ENCODE measurements at places on chromosomes 4 and X. TPM values are rescaled to one million over a fixed set of nuclear protein-coding genes. Genes with fewer than 3 reads are reported as not detected.

GRCh38 chrX:69066021-69066757 lies 99.1 kb downstream of the PJA1 start:
- DNase-seq: no peak

- no peak for DNase-seq
These were observed 1540.2 kb downstream of the ADGRL3 start for GRCh38 chr4:62740296-62740695.

- no peak for DNase-seq
These were observed 150.0 kb downstream of the ANAPC10 start for GRCh38 chr4:144948009-144948408.

GRCh38 chr4:173177232-173177631 lies 8.6 kb downstream of the GALNT7 start:
- DNase-seq: no peak

CDKL5 gene
- 1.3 TPM for polyA plus RNA-seq

- DNase-seq: no peak
These were observed 96.2 kb downstream of the RBM46 start for GRCh38 chr4:154877110-154877760.

- no peak for DNase-seq
These were observed 20.6 kb downstream of the SCD5 start for GRCh38 chr4:82777857-82778525.

FAM9B gene
- not detected for polyA plus RNA-seq

- no peak for DNase-seq
These were observed 55.9 kb downstream of the OSTC start for GRCh38 chr4:108706289-108706688.

DNA sequence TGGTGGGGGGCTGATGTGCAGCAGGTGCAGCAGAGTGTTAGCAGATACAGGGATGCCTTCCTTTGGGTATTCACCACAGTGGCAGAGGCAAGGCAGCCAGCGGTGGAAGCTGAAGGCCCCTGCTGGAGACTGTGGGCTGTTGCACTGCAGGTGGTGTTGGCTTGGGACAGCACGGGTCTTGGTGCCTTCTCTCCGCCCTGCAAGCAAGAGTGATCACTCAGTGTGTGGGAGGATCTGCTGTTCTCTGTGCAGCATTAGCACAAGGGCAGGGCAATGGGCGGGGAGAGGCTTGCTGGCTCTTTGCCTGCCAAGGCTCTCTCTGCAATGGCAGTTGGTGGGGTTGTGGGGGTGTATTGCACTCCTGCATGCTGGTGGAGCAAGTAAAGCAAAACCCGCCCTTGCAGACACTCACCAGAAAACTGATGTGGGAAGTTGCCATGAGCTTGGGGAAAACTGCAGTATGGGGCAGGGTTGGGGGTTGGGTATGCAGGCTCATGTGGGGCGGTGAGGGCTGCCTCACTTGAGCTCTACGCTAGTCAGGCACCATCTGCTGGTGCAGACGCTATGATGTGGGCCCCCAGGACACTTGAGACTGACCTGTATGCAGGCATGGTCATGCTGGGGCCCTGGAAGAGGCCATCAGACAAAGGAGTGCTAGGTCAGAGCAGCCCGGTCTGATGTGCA lies 820.8 kb upstream of the GRIA3 start:
- DNase-seq: no peak

GRCh38 chr4:1519787-1520661 lies 113.8 kb upstream of the NKX1-1 start:
- no peak for DNase-seq

- DNase-seq: no peak
These were observed 9.1 kb downstream of the SLC7A3 start for GRCh38 chrX:70921709-70922352.

- no peak for DNase-seq
These were observed 3.9 kb upstream of the MFAP3L start for GRCh38 chr4:170030121-170030520.

- DNase-seq: no peak
These were observed 238.1 kb upstream of the DIAPH2 start for GRCh38 chrX:96446524-96446923.

CLDN2 gene
- 0.11 TPM for polyA plus RNA-seq

DCLK2 gene
- polyA plus RNA-seq: not detected

DNA sequence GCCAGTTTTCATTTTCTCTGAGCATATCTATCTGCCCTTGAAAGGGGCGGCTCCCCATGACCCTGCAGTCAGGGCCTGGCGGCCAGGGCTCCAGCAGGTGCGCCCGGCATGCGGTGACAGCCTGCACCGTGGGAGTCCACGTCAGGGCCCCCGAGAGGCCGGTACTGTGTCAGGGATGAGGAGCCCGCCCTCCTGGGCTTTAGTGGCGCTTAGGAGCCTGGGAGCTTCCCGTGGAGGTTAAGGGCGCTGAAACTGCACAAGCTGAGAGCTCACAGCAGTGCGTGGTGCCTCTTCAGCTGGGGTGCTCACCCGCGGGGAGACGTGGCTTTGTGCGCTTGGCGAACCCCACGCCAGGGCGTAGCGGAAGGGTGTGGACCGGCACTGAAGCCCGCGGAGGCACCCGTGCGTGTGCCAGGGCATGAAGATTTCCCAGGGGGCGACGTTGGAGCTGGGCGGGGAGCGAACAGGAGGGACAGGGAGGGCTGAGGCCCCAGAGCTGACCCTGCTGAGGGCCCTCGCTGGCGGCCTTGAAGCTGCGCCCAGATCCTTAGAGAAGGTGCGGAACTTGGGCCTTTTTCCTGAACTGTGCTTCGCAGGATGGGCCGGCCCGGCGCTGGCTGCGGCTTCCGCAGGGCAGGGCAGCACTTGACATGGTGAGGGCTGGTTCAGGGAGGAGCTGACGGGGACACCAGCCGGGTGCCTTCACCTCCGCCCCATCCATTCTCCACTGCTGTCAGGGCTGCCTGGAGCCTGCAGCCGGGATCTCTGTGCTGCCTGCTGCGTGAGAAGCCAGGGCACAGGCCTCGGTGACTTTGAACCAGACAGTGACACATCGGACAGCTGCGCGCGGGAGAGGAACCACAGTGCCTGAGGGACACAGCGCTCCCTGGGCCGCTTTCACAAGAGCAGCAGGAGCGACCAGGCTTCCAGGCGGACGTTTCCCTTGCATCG lies 32.9 kb downstream of the HTT-AS start:
- DNase-seq: peak; percentile 29

- DNase-seq: no peak
These were observed 432.0 kb downstream of the GLUD2 start for GRCh38 chrX:121479406-121479805.

DNA sequence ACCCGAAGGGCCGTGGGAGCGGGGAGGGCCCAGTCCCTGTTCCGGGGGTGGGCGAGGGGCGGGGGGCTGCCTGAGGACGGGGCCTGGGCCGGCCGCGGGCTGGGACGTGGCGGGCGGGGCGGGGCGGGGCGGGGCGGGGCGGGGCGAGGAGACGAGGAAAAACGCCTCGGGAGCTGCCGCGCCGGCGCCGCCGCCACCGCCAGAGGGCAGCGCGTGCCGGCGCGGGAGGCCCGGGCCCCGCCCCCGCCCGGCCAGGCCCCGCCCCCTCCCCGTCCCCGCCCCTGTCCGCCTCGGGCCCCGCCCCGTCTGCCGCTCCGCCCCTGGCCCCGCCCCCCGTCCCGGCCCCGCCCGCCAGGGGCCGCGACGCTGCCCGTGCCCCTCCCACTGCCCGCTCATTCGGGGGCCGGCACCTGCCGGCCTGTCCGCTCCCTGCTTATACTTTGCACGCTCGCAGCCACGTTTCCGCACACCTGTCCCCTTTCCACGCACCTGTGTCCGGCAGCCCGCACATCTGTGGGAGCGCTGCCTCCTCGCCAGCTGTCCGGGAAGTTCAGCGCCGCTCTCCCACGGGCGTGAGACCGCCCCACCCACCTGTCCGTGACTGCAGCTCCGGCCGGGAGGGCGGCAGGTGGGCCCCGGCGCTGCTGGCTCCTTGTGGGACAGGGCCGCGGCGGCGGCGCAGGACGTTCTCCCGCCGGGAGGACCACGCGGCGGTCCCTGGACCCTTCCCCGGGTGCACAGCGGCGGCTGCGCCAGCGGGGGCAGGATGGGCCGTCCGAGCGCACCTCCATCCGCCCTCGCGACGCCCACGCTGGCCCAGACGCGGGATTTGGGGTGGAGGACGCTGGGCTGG lies 1.7 kb upstream of the FGFRL1 start:
- peak; percentile 66 for DNase-seq

DNA sequence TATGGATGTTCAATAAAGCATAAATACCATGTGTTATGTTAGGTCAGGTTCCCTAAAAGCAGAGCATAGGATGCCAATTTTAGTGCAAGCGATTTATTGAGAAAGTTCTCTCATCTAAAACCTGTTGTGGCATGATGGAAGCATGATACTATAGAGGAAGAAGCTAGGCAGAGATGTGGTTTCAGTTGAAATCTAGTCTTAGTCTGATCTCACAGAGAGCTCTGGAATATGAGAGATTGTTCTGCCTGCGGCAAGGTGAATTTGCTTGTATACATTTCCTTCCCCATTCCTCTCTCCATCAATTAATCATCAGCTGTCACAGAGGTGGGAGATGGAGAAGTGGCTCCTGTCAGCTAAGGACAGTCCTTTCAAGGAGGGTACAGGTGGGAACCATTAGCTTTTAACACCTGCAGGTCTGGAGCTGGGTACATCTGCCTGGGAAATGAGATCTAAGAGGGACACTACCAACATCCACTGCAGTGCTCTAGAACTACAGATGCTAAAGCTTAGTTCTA lies 252.4 kb downstream of the CFAP299 start:
- no peak for DNase-seq

SPANXA2 gene
- polyA plus RNA-seq: not detected

DNA sequence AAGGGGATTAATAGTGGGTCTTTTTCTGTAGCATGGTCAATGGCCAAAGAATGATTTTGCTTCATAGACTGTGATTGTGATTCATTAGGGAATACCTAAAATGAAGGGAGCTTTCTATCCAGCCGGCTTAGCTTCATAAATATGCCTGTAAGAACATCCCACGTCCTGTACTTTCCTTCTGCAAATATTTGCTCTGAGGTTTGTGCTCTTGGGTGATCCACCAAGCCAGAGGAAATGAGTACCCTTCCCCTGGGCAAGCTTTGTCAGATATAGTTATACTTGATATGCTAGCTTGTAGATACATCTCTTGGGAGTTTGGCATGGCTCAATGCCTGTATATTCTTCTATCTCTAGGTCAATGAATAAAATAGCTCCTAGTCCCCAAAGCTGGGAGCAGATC lies 28.2 kb upstream of the SPARCL1 start:
- no peak for DNase-seq

- no peak for DNase-seq
These were observed 129.3 kb downstream of the BMPR1B start for GRCh38 chr4:94887027-94887426.

DNA sequence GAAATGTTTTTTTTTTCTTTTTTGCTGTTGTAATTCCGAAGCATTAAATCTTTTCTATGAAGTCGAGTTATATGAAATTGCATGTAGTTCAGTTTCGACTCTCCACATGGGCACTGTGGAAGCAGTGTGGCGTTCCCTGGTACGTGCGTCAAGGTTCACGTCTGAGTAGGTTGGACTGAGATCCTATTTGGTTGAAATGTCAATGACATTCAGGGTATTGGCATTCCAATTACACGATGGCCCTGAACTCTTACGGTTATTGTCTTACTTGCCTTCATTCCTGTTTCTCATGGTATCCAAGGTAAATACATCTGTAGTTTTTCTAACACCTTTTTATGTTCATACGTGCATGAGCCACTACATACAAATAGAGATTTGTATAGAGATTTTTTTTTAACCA lies 128.8 kb downstream of the SORBS2 start:
- DNase-seq: no peak

DNA sequence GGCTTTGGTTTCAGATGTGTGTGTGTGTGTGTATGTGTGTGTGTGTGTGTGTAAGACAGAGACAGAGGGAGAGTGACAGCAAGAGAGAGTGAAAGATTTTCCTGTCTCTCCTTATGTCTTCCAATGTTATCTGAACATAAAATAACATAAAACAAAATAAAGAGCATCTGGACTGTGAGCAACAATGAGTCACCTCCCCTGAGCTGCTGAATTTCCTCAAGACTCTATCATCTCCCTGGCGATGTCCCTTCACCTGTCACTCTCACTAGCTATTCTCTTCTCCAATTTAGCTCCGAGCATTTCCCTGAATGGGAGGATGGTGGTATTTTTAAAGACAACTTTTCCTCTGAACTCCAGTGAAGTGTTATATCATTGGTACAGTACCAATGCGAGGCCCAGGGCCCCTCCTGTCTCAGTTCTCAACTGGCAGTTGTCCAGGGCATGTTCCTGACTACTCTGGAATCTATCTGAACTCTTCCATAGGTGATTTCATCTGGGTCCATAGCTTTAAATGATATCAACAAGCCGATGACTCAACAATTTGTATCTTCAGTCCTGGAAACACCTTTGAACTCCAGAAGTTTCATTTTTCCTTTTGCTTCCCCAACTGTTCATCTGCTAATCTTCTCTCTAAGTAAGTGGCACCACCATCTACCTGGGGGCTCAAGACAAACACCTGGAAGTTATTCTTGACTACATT lies 195.0 kb upstream of the CLNK start:
- no peak for DNase-seq

DNA sequence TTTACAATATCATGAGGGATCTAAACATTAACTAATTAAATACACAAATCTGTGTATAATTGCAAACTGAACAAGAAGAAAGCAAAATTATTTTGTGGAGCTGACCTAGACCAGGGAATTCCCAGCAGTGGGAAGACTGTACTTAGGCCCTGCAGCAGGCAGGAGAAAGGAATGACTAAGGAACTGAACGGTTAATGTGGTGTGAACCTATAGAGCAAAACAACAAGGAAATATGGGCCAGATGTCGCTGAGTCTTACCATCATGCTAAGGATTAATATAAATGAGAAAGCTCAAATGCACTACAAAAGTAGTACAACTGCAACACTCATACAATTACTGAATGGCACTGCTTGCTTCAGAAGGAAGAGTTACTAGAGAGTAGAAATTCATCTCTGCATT lies 120.3 kb upstream of the ATXN3L start:
- no peak for DNase-seq

- no peak for DNase-seq
These were observed 130.9 kb downstream of the RNF150 start for GRCh38 chr4:141002323-141002805.

DNA sequence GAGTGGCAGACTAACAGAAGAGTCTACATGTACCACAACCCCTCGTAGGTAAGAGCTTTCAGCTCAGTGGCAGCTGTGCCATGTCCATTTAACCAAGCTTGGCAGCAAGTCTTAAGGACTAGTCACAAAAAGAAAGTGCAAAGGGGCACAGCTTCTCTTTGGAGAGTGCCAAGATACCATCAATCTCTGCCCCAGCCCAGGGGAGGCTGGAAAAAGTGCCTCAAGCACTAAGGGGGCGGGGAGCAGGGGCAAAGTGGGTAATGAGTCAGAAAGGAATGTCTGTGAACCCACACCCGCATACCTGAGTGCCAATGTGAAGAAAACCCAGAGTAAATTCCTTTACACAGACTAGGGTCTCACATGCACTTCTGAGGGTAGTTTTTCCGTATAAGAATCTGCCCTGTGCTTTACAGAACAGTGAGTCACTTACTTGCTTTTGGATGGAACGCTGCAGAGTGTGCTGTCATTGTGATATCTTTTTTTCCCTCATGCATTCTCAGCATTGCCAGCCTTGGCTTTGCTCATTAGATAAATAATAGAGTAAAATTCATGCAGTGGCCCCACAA lies 219.8 kb downstream of the ZNF674 start:
- DNase-seq: peak; percentile 41

- DNase-seq: no peak
These were observed 27.4 kb downstream of the KLF3 start for GRCh38 chr4:38691251-38692008.

- DNase-seq: no peak
These were observed 46.5 kb upstream of the HPSE start for GRCh38 chr4:83381173-83381572.
